ENCODE measurements at places on chromosomes 7 and 10. TPM values are rescaled to one million over a fixed set of nuclear protein-coding genes. Genes with fewer than 3 reads are reported as not detected.

DNA sequence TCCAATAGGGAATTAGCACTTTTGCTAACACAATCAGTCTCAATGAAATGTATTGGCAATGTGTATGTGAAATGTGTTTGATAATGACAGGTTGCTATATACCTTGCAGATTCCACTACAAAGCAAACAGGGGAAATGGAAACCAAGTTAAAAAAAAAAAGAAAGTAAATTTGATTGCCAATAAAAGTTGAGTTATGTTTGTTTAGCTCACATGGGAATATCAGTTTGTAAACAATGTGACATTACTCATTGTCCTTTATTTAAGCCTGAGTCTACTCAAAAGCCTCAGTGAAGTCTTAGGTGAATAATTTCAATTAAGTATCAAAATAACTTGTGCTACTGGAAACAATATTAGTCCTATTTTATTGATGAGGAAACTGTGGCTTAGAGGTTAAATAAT lies 285.2 kb downstream of the CACNA2D1 start:
- no peak for DNase-seq

- DNase-seq: no peak
Measured at GRCh38 chr7:1514995-1515401, 10.8 kb upstream of the INTS1 start.

DNA sequence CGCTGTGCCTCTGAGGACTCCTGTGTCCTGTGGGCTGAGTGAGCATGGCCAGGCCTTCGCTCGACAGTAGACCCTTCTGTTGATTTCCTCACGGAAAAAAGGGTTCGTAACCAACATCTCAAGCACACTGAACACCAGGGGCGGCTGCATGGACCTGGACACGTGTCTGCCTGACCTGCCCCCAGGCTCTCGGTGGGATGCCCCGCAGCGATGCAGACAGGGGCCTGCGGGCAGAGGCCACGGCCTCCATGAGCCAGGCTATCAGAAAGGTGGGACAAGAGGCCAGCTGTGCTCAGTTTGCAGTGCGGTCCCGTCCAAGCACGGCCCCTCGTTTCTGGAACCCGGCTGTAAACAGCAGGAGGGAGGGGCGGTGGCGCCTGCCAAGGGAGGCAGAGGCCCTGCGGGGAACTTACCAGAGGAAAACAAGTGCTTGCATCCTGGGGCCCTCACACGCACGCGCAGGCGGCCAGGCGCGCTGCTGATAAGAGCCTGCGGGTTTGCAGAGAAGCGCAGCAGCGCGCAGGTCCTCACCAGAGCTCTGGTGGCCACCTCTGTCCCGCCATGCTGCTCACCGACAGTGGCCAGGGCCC lies 10.6 kb downstream of the GPR146 start:
- DNase-seq: peak; percentile 74

DNA sequence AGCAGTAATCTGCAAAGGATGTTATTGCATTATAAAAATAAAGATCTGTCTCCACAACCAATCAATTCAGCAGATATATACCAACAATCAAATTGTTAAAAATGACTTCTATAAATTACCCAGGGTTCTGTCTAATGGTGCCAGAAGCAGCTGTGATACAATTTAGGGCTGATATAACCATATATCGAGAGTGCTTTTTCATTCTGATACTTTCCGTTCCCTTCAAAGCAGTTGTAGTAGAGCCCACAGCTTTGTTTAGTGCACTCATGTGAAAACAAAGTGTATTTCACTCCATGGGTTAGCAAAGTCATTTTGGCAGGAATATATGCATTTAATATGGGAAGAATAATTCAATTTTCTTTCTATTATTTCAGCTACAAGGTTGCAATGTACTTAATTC lies 83.1 kb upstream of the CHCHD3 start:
- DNase-seq: no peak

MYOF gene
- total RNA-seq: 339 TPM

SPDYE2 gene
- total RNA-seq: 0.52 TPM

IFT22 gene
- total RNA-seq: 25.5 TPM

LRRD1 gene
- total RNA-seq: not detected

DNA sequence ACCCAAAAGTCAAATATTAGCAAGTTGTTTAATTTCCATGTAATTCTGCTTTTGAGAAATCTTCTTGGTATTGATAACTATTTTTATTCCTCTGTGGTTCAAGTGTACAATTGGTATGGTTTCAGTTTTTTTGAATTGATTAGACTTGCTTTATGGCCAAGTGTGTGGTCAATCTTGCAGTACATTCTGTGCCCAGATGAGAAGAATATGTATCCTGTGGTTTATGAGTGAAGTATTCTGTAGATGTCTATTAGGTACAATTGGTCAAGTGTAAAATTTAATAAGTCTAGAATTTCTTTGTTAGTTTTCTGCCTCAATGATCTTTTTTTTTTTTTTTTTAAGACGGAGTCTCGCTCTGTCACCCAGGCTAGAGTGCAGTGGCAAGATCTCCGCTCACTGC lies 36.6 kb upstream of the C7orf33 start:
- DNase-seq: no peak

- DNase-seq: peak; percentile 89
Measured at GRCh38 chr7:100015232-100016214, at the start of gene ZKSCAN1. ZKSCAN1 (plus strand) TSS chr7:100015596; CDS start chr7:100023507, 7,911 bp downstream.

DNA sequence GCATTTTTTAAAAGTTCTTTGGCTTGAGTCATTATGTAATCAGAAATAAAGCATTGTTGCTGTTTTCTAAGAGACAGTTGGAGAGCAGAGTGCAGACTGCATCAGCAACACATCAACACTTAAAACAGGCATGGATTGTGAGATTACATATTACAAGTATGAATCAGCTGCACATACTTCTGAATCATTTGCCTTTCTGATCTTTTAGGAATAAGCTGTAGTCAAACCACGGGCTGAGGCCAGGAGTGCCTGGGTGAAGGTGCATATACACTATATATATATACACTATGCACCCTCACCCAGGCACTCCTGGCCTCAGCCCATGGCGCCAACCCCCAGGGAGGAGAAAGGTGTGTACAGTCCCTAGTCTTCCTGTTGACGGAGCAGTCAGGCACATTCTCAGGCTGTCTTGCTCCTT lies 52.4 kb upstream of the DLX6 start:
- no peak for DNase-seq

All from ureter (tissue), 1 donor.